ENCODE measurements at places on chromosomes 12 and 14.

GRCh38 chr14:82951171-82951570 lies 1417.5 kb upstream of the SEL1L start:
- DNase-seq = no peak

- DNase-seq = no peak
Measured at GRCh38 chr12:53935383-53936341, 3.0 kb upstream of the HOXC13 start.

DNA sequence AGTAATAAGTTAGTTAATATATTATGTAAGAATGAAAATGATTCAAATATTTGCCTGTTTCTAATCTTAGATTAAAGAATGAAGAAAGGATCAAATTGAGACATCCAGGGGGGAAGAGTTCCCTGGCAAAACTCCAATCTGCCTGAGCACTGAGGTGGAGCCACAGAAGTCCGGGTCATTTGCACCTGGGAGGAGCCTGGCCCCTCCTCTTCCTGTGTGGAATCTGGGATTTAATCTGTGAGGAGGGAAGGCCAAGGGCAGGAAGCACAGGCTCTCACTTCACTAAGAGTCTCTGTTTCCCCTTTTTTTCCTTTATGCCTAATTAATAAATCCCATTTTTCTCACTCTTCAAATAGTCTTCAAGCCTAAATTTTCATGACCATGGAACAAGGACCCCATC lies 599.5 kb downstream of the FLRT2 start:
- no peak for DNase-seq

DNA sequence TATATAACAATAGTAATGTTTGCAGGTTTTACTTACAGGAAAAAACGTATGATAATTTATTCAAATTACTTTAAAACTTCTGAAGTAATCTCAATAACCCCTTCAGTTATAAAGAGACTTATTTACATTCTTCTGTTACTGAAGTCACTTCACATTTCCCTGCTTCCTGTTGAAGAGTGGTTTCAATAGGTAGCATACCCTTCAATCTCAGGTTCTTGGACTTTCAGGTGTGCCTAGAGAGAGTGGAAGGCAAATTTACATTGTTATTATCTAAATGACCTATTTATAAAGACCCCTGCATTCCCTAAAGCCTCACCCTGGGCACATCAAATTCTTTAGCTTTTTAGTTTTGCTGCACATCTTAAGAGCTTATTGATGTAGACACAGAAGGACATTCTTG lies 137.6 kb upstream of the AEBP2 start:
- DNase-seq = no peak

DNA sequence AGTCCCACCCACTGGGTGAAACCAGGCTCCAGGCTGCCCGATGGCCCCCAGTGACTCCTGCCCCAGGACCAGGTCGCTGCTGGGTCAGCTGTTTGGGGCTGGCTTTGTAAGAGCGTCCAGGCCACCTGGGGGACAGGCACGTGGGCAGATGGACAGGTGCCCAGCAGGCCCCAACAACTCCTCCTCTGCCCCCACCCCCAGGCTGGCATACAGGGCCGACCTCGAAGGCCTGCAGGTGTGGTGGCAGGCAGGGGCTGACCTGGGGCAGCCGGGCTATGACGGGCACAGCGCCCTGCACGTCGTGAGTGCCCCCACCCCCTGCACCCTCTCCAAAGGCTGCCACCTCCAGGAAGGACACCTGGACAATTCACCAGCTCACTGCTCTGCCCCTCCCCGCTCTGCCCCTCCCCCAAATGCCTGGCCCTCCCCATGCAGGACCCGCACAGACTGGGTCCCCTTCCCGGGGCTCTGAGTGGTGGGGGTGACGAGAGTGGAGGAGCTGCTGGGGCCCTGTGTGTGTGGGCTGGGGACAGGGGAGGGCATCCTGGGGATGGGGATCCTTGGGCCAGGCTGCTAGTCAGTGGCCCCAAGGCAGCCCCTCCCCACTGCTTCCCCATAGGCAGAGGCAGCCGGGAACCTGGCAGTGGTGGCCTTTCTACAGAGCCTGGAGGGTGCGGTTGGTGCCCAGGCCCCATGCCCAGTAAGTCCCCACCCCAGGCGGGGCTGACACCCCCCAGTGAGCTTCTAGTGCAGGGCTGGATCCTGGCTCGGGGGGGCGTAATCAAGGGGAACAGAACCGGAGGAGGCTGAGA lies 26.0 kb downstream of the ASPG start:
- no peak for DNase-seq

DNA sequence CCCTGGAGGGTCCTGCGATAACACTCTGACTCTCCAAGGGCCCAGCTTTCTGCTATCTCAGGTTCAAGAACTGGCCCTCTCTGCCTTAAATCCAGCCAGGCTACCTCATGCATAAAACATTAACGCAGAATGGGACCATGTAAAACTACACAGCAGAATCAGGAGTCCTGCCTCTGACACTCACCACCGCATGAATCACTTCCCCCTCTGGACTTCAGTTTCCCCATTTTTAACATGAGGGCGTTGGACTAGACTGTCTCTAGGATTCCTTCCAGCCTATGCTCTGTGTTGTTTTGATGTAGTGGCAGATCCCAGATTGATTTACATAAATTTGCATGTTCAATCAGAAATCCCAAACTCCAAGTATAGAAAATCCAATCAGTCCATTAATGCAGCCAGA lies 3.3 kb downstream of the NCKAP5L start:
- peak; percentile 86 for DNase-seq

GRCh38 chr12:132467511-132467910 lies 22.4 kb upstream of the FBRSL1 start:
- DNase-seq = no peak

DNA sequence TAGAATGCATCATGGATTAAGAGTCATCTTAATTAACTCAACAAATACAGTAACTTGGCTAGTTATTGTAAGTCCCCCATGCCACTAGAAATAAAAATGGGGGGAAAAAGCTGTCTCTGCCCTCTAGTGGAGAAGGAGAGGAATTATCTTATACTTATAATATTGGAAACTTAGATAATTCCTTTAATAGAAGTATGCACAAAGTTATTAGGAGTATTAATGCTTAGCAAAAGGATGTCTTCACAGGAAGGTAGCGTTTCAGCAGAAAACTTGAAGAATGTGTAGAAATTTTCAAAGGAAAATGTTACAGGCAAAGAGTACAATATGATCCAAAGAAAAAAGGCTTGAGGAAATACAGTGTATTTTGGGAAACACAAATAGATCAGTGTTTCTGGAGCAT lies 19.8 kb downstream of the OR5AU1 start:
- DNase-seq = peak; percentile 12

- DNase-seq = no peak
Measured at GRCh38 chr12:100199023-100199346, 1.6 kb upstream of the ACTR6 start.

- no peak for DNase-seq
Measured at GRCh38 chr14:51750542-51750941, 98.8 kb downstream of the FRMD6 start.

DNA sequence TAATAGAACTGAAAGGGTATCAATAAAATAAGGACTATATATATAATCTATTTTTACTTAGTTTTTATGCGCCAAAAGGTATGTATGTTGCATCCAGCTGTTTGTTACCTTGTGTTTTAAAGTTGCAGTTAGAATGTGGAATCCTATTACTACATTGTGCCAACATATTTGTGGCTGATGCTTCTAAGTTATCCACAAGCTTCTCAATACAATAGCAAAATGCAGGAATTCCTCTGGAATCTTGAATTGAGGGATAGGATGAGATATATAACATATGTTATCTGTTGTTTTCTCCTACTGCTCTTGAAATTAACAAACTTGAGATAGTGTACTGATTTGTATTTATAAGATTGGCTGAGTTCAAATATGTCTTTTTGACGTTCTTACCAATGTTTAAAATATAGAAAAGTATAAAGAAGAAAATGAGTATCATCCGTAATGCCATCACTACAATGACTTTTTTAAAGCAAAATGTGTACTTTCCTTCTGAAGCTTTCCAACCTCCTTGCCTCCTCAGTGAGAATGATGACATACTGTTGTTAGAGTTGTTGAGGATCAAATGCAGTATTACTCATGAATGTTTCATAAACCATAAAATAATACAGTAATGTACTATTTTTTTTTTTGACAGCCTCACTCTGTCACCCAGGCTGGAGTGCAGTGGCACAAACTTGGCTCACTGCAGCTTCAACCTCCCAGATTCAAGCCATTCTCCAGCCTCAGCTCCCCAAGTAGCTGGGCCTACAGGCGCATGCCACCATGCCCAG lies 6.6 kb downstream of the RAP1B start:
- DNase-seq = peak; percentile 78

DNA sequence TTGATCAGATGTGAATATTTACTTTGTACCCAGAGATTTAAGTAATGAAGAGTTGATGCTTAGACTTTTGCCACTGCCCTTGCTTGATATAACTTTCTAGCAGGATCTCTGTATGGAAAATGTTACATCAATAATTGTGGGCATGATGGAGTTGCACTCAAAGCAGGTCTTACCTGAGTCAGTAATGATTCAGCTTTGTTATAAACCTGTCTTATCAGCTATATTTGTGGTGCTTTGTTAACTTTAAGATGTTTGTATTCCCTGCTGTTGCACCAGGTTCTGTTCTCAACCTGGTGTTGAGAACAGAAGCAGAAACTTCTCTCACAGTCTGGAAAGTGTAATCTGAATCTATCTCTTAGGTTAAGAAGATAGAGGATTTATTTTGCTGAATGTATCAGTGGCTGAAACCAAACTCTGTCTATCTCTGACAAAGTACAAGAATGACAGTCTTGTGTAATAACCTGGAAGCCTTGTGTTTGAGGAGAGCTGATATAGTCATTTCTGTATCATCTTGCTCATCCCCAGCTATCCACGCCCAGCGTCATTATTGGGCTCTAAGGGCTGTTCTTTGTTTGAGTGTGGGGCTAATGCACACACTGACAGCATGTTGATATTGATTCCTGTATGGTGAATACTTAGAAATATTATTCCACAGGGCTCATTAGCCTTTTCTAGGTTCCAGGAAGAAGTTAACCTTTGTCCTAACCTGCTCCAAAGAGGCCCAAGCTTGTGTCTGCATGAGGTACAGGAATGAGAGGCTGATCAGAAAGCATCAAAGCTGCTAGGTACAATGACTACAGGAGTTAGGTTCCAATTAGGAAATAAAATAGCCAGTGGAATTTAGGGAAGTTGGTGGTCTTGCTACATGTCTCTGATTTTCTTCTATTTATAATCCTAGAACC lies 3.6 kb downstream of the AKAP6 start:
- no peak for DNase-seq

GRCh38 chr12:81597928-81598604 lies 161.1 kb downstream of the PPFIA2 start:
- DNase-seq = no peak

- DNase-seq = no peak
Measured at GRCh38 chr14:89619596-89619995, 202.6 kb upstream of the FOXN3 start.

- no peak for DNase-seq
Measured at GRCh38 chr14:72653026-72653425, 240.9 kb downstream of the DPF3 start.

- no peak for DNase-seq
Measured at GRCh38 chr14:27995691-27996090, 770.9 kb upstream of the FOXG1 start.

DNA sequence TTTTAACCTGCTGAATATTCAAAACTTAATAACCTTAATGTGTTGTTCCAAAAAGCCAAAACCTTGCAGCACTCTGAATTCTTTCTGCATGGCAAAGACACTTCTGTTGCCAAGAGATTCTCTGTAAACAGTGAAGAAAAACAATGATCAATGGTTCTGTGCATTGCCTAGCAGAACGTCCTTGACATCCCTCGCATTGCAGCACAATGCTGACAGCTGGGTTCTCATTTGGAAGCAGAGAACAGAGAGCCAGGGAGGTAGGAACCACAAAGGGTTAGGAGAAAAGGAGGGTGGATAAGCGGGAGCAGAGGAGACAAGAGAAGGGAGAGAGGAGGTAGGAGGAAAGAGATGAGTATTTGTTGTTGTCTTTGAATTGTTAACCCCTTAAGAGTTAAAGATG lies 501.1 kb downstream of the NAV3 start:
- peak; percentile 14 for DNase-seq

DNA sequence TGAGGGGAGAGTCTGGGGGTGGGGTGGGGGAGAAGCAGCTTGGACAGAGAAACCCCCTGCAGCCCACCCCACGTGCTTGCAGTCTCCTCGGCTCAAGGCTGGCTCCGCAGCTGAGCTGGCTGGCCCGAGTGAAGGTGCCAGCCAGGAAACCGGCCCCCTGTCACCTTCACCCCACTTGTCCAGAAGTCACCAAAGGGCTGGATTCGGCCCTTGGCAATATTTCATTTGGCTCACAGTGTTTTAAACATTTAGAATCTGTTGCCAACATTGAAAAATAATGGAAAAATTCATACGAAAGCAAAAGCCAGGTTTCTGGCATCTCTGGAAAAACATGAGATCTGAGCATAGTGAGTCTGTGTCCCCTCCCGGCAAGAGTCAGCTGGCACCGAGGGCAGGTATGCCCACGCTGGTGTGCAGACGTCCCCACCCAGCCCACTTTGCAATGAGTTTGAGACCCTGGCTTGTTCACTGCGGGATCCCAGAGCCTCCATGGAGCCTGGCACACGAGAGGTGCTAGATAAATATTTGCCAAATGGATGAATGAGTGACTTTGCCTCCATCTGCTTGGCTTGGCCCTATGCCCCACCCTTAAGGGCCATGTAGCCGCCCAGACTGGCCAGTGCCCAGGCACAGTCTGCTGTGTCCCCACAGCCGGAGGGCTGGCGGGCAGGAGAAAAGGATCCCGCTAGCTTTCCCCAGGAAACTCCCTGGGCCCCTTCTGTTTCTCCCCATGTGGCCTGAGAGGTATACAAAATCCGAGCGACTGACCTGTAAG lies 18.2 kb downstream of the MSI1 start:
- DNase-seq = no peak

GRCh38 chr12:19482551-19483109 lies 43.3 kb downstream of the AEBP2 start:
- DNase-seq = no peak

DNA sequence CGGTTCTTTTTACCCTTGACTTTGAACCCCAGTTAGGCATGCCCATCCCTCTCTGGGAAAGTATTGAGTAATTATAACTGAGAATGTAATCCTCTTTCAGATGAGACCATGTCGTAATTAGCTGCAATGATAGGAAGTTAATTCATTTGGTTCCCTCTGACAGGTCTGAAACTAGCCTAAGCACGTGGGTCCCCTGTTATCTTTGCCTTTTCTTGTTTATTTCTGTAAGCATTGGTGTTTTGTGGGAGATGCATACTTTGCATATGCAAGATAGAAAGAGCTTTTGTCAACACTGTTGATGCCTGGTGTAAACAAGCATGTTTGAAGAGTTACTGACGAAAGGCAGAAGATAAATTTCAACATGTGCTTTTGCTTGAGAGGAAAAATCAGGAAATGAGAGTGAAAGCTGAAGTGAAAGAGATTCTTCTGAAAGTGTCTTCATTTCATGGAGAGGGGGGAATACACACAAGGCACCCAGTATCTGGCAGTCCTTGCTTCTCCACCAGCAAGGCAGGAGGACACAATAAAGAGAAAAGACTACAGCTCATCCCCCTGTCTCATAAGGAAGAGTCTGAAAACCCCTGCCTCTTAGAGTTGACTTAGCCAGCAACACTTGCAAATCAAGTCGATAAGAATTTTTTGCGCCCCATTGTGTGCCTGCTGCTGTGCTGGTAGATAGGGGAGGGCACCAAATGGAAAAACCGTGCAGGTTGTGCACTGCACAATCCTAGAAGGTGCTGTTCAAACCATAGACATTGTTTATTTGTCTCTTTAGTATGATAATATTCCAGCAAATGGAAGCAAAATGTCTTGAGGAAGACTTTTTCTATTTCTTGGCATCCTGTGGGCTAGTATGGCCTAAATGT lies 77.8 kb downstream of the SLC24A4 start:
- DNase-seq = no peak

GRCh38 chr12:11748903-11749302 lies 99.4 kb downstream of the ETV6 start:
- no peak for DNase-seq
